BE2C (cell line): ENCODE measurements at places on chromosomes 11 and 22.

DNA sequence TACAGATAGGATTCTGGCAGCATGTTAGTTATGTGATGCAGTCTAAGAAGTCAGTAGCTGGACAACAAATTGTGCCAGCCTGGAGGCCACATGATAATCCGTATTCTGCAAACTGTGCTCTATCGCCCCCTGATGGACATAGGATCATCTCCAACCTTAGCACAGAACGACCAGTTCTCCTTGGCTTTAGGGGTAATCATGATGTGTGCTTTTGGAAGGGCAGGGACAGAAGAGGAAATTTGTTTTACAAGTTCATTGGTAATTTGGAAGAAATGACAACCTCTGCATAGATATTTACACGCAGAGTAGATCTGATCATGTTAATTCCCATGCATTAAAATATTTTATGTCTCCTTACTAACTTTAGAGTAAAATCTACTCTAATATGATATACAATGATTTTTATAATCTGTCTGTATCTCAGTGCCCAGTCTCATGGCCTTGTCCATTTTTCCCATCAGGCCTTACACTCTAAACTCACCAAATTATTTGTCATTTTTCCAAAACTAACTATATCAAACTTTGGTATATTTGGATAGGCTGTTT is 12.1 kb downstream of the OR10D3 start:
- peak; percentile 69 for DNase-seq

DNA sequence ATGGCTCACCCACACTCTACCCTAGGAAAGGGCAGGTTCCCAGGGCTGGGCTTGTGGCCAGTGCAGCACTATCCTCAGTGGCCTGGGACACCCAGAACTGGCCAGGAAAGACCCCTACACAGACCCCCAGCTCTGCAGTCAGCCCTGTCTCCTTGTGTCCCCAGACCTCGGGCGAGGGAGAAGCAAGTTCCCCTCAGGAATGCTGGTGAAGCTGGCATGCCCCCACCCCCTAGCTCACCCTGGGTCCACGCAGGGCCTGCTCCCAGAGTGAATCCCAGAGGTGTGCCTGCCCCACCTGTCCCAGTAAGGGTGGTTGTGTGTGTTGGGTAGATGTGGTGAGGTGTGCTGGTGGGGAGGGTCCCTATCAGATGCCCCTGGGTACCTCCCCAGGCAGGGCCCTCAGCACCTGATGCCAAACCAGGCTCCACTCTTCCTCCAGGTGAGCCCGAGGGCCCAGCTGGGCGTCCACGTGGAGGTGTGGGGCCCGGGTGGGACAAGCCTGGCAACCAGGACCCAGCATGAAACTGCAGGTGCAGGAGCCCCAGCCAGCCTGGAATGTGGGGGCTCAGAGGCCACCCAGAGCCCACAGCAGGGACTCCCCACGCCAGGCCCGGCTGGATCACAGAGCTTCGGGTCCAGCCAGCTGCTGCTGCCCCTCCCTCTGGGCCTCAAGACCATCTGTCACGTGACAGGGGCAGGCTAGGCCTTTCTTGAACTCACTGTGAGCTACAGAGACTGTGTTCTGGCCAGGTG is 48.4 kb upstream of the KCNQ1OT1 start:
- DNase-seq = no peak

DNA sequence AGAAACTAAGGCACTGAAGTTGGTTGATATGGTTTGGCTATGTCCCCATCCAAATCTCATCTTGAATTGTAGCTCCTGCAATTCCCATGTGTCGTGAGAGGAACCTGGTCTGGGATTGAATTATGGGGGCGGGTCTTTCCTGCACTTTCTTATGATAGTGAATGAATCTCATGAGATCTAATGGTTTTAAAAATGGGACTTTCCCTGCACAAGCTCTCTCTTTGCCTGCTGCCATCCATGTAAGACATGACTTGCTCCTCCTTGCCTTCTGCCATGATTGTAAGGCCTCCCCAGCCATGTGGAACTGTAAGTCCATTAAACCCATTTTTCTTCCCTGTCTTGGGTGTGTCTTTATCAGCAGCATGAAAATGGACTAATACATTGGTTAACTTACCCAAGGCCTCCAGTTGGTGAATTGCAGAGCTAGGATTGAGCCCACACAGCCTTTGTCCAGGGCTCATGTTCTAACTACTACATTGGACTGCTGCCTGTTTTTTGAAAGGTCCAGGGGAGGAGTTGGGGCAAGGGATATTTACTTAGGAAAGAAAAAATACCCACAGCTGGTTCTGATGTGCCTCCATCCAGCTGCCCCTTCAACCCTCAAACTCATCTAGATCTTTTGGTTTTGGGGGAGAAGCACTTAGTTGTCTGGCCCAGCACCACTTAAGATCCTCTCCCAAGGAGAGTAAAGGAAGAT is 107.8 kb upstream of the NAV2 start:
- DNase-seq = no peak

DNA sequence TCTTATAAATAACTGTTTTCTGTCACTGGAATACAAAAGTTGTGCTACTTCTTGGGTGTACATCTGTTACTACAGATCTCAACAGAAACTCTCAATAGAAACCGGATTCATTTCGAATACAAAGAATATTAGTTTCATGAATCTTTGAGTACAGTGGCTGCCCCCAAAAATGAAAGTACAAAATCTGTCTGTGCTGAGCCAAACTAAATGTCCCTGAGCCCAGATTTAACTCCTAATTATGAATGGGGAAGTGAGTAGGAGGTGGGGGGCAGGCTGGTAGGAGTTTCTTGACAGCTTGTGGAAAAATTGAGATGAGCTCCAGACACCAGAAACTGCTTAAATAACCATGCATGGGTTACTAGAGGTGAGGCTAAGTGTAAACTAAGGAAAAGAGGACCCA is 41.6 kb downstream of the PITPNB start:
- DNase-seq = no peak

GRCh38 chr11:88363004-88363403 is 25.5 kb upstream of the CTSC start:
- DNase-seq = no peak

GRCh38 chr11:46684367-46684766 is 16.1 kb downstream of the ARHGAP1 start:
- DNase-seq = no peak

DNA sequence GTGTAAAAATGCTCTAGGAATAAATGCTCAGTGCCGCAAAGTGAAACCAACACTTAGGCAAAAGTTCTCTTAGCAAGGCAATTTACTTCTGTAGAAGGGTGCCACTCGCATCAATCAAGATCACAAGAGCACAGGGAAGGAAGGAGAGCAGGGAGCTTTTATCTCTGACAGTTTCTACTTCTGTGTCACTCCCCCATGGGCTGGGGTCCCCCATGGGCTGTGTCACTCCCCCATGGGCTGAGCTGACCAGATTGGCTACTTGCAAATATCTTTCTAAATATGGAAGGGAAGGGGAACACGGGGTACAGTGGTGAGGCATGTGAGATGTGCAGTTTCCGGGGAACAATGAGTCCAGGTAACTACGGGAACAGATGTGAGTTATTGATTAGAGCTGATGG is 397 bp downstream of the OR52N2 start:
- DNase-seq = no peak

DNA sequence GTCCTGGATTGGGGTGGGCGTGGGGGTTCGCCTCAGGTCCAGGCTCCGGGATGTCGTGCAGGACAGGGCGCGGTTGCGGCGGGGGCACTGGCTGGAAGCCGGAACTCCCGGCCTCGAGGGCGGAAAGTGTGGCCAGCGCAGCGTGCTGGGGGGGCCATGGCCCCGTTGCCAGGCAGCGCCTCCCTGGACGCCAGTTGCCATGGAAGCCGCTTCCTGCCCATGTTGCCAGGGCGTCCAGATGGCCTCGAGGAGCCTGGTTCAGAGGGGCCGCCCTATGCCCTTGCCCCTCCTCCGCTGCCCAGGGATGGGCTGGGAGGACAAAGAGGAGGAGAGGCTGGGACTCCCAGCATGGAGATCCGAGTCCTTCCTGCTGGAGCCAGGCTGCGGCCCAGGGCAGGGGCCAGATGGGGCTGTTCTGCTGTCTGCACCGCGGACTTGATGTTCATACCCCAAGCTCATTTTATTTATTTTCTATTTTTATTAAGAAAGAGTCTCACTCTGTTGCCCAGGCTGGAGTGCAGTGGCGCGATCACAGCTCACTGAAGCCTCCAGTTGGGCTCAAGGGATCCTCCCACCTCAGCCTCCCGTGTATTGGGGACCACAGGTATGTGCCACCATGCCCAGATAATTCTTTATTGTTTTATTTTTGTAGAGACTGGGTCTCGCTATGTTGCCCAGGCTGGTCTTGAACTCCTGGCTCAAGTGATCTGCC is 4.6 kb upstream of the CCDC188 start:
- peak; percentile 94 for DNase-seq

GRCh38 chr11:44952082-44952481 is 1.4 kb upstream of the TP53I11 start:
- no peak for DNase-seq
